Dermis lymphatic vessel endothelial cell (primary cell): ENCODE measurements at places on chromosomes 7 and 10. TPM values are rescaled to one million over a fixed set of nuclear protein-coding genes. Genes with fewer than 3 reads are reported as not detected.

Gene CALHM2
- total RNA-seq: 10.0 and 20.1 TPM in 2 replicates

Gene SLC18A3
- total RNA-seq: not detected in 2 replicates

Gene MYO1G
- total RNA-seq: under 0.01 and 0.17 TPM in 2 replicates

Gene NKX1-2
- not detected in 2 replicates for total RNA-seq

Gene ADAM12
- total RNA-seq: 0.54 and 3.6 TPM in 2 replicates

Gene CISD1
- total RNA-seq: 22.0 and 22.2 TPM in 2 replicates

Gene GPR15LG
- not detected in 2 replicates for total RNA-seq

Gene SPDYE11
- total RNA-seq: not detected in 2 replicates

Gene C10orf62
- total RNA-seq: not detected in 2 replicates

Gene HECW1
- total RNA-seq: not detected in 2 replicates

Gene ITIH5
- total RNA-seq: 0.33 and 0.52 TPM in 2 replicates

Gene NUTM2A
- total RNA-seq: 0.09 and 0.11 TPM in 2 replicates

Gene INA
- under 0.01 and 0.11 TPM in 2 replicates for total RNA-seq

Gene ABHD11
- total RNA-seq: 5.4 TPM in 2 replicates

Gene EN2
- under 0.01 TPM in 1 of 2 replicates, not detected in the other for total RNA-seq

Gene ZNF365
- under 0.01 TPM in 1 of 2 replicates, not detected in the other for total RNA-seq

Gene HOXA4
- total RNA-seq: 0.43 and 0.65 TPM in 2 replicates

Gene LRRD1
- total RNA-seq: not detected in 2 replicates

Gene CADPS2
- total RNA-seq: 70.1 and 82.9 TPM in 2 replicates

Gene UNCX
- not detected in 2 replicates for total RNA-seq

Gene OLAH
- total RNA-seq: 0.26 TPM in 1 of 2 replicates, not detected in the other

Gene ITIH2
- total RNA-seq: not detected in 2 replicates

Gene ARL3
- total RNA-seq: 3.8 and 5.3 TPM in 2 replicates

Gene DENND2A
- 0.33 and 1.0 TPM in 2 replicates for total RNA-seq
